Muscle of arm (tissue), 14 donors: ENCODE measurements at places on chromosomes 13 and 19.

- no peak for DNase-seq
Observed at GRCh38 chr19:54207676-54207982, 7.0 kb downstream of the RPS9 start.

DNA sequence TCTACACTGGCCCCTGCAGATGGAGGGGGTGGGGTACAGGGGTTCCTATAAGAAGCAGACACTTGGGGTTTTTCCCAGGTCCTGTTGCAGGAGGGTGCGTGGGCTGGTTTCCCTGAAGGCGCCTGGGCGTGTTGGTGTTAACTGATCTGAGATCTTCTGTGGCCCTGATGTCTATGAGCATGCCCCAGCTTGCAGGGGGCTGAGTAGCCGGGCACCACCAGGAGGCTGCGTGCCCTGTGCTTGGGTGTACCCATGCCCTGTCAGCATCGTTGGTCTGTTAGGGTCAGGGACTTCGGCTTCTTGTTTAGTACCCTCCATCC lies 45.3 kb downstream of the CAPN12 start:
- no peak for DNase-seq

GRCh38 chr13:103941506-103942140 lies 875.4 kb upstream of the SLC10A2 start:
- DNase-seq = no peak

- DNase-seq = no peak
Observed at GRCh38 chr13:28741084-28741491, 22.3 kb upstream of the SLC46A3 start.

DNA sequence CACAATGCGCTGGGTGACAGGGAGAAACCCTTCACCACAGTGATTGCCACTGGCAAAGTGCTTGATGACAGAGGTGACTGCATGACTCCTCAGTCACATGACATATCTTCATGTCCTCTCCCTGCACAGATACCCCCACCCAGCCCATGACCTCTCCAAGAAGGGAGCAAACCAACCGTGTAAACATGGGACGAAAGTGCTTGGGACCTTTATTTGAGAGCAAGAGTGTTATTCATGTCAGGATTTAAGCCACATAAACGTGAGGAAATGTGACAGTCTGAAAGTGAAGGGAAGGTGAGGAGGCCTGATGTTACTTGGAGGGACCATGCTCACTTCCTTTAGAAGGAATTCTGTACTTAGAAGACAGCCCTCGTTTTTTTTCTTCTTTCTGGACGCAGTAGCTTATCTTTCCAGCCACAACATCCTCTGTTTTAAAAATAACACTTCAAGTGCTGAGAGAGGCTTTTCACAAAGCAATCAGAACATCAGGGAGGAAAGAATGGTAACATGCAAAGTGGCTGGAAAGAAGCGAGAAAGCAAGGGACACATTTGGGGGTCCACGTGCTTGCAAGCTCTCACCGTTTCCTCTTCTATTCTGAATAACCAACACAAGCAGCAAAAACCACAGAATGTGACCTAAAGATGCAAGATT lies 35.6 kb downstream of the EPS15L1 start:
- no peak for DNase-seq

DNA sequence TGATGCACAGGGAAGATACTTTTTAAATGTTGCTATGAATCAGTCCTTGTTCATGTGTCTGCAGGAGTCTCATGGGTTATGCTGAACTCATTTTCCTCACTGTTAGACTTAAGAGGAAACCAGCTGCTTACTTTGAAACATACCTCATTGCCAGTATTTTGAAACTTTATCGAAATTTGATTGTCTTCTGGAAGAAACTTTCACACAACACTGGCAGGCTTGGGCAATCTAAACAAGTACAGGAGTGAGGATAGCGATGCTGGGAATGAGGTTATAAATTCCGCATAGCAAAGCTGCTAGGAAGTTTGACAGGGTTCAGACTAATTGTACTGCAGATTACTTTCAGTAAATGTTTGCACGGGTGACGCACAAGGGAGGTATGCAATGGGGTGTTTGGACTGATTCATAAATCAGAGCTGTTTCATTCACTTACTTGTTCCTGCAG lies 245.7 kb downstream of the DNAJC15 start:
- peak; percentile 38 for DNase-seq

DNA sequence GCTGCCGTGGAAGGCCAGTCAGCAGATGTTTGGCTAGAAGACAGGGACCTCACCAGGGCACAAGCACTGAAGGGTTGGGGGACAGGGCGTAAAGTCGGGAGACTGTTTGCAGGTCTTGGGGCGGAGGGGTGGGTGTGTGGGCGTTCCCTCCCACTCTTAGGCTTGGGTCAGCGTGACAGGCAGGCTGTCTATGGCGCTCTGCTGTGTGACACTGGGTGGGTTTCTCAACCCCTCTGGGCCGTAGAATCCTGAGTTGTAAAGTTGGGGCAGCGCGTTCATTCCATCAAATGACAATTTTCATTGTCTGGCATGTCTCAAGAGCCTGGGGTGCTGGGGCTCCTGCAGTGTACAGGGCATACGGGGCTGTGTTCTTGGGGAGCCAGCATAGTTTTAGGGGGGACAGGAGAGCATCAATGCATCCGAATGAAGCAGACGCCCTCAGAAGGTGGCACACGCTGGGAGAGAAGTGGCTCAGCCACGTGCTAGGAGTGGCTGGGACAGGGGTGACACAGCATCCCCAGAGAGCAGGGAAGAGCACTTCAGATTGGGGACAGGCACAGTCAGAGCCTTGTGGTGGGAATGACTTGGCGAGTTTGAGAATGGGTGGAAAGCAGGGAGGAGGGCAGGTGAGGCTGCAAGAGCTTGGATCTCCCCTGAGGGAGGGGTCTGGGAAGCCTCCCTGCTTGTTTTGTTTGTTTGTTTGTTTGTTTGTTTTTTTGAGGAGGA lies 4.4 kb downstream of the CRTC1 start:
- DNase-seq = no peak

- DNase-seq = no peak
Observed at GRCh38 chr13:21405309-21405708, 53.8 kb downstream of the ZDHHC20 start.

GRCh38 chr13:35460061-35460460 lies 16.4 kb downstream of the MAB21L1 start:
- DNase-seq = no peak

DNA sequence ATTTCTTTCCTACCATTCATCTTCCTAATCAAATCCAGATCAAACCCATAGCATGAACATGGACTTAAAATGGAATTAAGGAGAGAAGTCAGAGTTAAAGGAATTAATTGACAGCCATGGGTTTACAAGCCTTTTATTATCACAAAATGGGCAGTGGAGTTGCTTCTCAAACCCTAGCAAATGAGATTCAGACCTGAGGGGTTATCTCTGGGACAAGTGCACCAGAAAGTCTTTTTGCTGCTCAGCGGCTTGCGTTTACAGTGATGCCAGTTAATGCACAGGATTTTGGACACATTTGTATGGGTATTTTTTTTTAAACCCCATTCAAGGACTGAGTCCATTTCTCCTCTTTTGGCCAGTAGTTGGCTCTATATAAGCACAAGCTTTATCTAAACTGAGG lies 503.0 kb downstream of the EFNB2 start:
- no peak for DNase-seq

- no peak for DNase-seq
Observed at GRCh38 chr13:111467111-111467890, 146.9 kb downstream of the TEX29 start.

GRCh38 chr19:5074830-5075394 lies 106.0 kb downstream of the KDM4B start:
- DNase-seq = no peak

GRCh38 chr19:33678796-33679585 lies 57.2 kb downstream of the CHST8 start:
- no peak for DNase-seq

- no peak for DNase-seq
Observed at GRCh38 chr19:33701565-33701964, 79.8 kb downstream of the CHST8 start.

DNA sequence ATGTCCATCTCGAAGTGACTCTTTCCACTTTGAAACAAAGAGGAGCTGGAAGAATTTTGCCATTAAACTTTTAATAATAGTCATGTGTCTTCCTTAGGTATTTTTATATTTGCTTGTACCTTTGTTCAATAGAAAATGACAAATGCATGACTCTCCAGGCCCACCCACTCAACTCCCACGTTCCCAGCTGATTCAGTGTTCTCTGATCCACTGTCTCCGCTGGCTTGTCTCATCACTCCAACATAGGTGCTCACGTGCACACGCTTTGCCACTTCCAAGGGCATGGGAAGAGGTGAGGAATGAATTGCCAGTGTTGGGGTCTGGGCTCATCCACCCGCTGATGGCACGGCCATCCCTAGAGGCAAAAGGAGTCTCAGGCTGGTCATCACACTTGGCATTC lies 24.5 kb downstream of the RASL11A start:
- DNase-seq = no peak

DNA sequence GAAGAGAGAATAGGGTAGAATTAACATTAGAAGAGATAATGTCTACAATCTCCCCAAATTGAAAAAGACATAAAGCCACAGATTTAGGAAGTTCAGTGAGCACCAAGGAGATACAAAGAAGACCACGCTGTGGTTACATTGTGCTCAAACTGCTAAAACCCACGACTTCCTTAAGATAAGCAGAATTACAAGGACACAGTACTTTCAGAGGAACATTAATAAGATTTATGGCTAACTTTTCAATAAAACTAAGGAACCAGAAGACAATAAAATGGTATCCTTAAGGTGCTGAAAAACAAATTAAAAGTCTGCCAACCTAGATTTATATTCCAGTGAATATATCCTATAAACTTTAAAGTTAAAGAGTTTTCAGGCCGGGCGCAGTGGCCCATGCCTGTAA lies 7.4 kb upstream of the IL17D start:
- DNase-seq = no peak
